Stimulated activated CD4-positive, alpha-beta T cell treated with anti-CD3 and anti-CD28 coated beads, Interleukin-12 subunit alpha, Interleukin-12 subunit beta, amount 100 ng/mL, for 48 hours (primary cell): ENCODE measurements at places on chromosomes 2 and 18.

GRCh38 chr2:3647831-3648651 lies 10.0 kb upstream of the ALLC start:
- no peak for DNase-seq

DNA sequence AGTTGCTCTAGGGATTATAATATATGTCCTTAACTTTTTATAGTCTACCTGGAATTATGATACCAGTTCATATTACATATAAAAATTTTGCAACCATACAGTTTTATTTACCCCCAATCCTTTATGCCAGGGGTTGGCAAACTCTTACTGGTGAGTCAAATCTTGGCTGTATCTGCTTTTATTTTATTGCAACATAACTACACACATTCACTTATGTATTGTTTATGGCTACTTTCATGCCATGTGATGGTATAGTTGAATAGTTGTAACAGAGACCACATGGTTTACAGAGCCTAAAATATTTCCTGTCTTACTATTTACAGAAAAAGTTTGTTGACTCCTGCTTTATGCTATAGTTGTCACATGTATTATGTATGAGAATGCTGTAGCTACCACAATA lies 25.8 kb upstream of the DLX2 start:
- no peak for DNase-seq

DNA sequence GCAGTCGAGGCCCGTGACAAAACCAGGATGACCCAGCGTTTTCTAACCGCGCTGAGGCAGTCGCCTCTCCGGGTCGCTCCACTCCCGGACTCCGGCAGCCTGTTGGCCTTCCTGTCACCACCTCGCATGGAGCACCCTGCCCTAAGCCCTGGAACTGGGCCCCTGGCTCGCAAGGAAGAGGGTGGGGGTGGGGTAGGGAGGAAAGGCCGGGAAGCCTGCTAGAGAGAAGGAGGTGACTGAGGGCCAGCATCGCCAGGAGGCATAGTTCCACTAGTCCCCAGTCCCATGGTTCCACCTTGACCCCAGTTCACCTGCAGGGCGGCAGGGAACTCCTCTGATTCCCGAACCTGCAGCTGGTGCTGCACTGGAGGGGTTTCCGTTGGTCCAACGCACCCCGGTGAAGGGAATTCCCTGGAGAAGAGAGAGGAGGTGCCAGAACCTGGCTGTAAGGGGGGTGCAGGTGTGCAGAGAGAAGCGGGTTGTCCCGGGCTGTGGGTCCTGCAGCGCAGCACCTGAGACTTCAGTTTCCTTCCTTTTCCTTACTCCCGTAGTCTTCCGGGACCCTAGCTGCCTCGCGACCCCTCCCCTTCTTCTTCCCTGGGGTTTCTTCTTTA lies 11.8 kb upstream of the EN1 start:
- no peak for DNase-seq

DNA sequence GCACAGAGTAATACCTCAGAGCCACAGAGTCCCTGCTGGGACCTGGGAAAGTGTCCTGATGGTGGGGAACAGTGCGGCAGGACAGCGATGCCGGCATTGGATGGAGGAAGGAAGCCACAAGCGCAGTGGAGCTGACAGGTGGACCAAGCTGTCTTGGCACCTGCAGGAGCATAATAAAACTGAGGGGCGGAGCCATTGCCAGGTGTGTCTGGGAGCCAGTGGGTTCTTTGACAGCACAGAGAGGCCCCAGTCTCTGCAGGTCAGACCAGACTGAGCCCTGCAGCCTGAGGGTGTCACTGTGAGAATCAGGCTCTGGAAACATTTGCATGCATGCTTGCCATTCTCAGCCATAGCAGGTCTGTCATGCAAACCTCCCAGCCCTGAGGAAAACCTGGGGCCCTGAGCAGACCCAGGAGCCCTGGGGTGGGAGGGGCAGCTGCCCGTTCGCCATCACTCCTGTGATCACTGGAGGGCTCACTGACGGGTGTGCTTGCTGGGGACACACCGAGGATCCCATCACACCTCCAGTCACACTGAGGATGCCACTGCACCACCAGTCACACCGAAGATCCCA lies 210.5 kb upstream of the HDAC4 start:
- no peak for DNase-seq

GRCh38 chr2:156800065-156800653 lies 364.0 kb downstream of the GPD2 start:
- DNase-seq, result no peak
